ENCODE measurements at places on chromosomes 12 and 14.
A peak's percentile ranks its signal among the peaks of the same experiment; 100 is the strongest.

DNA sequence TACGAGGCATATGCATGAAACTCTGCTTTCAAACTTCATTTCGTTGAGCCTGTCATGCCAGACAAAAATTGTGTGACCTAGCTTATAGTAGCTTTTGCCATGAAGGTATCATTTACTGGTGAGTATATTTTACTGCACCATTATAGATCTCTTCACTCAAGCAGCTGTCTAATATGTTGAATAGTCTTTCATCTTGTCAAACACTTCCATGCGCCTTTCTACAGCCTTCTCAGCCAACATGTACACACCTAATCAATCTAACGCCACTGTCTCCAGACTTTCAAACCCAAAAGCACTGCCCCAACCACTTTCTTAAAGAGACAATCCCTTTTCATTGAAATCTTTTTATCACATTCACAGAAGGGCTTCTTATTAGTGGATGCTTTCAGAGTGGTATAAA lies 757.4 kb downstream of the VRK1 start:
- DNase-seq, result no peak

- no peak for DNase-seq
Measured at GRCh38 chr12:67039995-67040860, 228.9 kb upstream of the CAND1 start.

GRCh38 chr14:94622653-94623421 lies 10.6 kb downstream of the SERPINA3 start:
- DNase-seq, result no peak

GRCh38 chr14:38174711-38175110 lies 33.0 kb upstream of the SSTR1 start:
- DNase-seq, result no peak

- DNase-seq, result no peak
Measured at GRCh38 chr12:57485695-57486094, 2.2 kb upstream of the MARS1 start.

GRCh38 chr12:108642899-108643654 lies 9.4 kb upstream of the SELPLG start:
- no peak for DNase-seq

DNA sequence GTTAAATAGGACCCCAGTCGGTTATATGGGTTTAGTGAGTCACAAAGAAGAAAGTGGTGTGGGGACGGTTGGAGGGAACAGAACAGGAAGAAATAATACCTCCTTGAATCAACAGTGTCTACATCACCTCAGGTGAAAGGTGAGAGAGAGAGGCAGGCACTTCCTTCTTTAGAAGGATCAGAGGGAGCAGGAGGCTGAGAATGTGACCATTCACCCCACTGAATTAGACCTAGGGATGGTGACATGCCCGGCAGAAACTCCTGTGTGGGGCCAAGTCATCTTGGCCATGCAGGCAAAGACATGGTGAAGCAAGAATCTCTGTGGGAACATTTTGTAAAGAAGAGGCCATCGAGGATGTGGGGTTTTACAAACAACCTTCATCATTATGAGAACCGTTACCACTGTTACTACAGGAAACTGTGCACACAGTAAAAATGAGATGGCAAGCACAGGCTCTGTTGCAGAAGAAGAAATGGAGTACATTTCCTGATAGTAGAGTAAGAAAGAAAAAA lies 1196.9 kb downstream of the VRK1 start:
- DNase-seq, result peak; percentile 87

- no peak for DNase-seq
Measured at GRCh38 chr12:52910248-52910883, 5.5 kb upstream of the KRT8 start.

DNA sequence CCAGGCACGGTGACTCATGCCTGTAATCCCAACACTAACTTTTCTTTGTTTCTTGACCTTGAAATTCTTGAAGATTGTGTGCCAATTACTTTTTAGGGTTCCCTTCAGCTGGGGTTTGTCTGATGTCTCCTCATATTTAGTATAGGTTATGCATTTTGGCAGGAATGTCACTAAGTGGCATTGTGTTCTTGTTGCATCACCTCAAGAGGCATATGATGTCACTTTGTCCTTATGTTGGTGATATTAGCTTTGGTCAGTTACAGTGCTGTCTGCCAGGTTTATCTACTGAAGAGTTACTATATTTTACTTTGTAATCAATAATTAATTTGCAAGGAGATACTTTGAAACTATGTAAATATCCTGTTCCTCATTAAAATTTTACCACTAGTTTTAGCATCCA lies 61.0 kb upstream of the BTG1 start:
- DNase-seq, result no peak

GRCh38 chr12:112381406-112381882 lies 787 bp downstream of the HECTD4 start:
- DNase-seq, result peak; percentile 11

GRCh38 chr12:77954206-77954555 lies 123.5 kb downstream of the NAV3 start:
- DNase-seq, result no peak

GRCh38 chr14:96247031-96247430 lies 9.0 kb upstream of the BDKRB1 start:
- no peak for DNase-seq

DNA sequence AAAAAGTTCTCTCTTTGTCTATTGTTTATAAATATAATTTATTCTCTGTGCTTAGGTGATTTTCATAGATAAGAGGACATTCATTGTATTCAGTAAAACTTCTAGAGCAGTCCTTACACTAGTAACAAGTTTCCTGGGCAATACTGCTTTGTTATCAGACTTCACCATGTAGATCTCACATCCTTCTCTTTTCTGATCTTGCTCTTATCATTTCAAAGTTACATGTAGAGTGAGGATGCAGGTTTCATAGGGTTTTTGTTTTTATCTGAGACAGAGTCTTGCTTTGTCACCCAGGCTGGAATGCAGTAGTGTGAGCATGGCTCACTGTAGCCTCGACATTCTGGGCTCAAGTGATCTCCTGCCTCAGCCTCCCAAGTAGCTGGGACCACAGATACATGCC lies 789.5 kb downstream of the DIO2 start:
- DNase-seq, result no peak

DNA sequence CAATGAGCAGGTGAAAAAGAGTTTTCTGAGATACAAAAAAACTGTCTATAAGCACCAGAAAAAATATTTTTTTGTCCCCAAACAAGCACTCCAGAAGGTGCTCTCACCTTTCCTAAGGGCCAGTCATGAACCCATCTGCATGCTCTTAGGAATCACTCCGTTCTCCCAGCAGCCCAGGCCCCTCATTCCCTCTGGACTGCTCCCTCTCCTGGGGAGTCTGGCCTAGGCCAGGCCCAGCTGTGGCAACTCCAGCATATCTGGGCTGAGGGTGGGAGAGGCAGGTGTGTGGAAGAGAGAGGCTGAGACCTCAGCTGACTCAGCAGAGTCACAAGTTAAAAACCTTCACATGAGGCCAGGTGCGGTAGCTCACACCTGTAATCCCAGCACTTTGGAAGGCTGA lies 54.6 kb downstream of the TRAFD1 start:
- DNase-seq, result no peak

GRCh38 chr12:25715102-25715501 lies 162.0 kb upstream of the LMNTD1 start:
- DNase-seq, result no peak

GRCh38 chr14:53304726-53305381 lies 151.7 kb upstream of the DDHD1 start:
- DNase-seq, result no peak

- peak; percentile 6 for DNase-seq
Measured at GRCh38 chr14:24207104-24207551, 1.6 kb downstream of the TSSK4 start.

DNA sequence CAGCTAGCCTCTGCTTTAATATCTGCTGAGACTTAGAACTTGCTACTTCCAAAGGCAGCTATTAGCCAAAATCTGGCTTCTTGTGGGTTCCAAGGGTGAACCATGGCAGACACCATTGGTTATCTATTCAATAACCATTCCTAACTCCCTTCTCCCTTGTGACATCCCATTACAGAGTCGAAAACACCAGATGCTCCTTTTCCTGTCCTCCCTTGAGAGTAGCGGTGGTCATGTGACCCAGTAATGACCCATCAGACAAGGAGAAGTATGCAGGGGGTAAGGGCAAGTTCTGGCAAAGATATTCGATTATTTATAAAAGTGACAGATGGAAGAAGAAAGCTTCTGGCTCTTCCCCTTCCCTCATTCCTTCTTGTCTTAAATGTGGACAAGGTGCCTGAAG lies 20.1 kb downstream of the TGFB3 start:
- no peak for DNase-seq

- no peak for DNase-seq
Measured at GRCh38 chr12:28893365-28893764, 255.7 kb upstream of the FAR2 start.

GRCh38 chr14:20499108-20499507 lies 6.2 kb upstream of the RNASE10 start:
- no peak for DNase-seq

DNA sequence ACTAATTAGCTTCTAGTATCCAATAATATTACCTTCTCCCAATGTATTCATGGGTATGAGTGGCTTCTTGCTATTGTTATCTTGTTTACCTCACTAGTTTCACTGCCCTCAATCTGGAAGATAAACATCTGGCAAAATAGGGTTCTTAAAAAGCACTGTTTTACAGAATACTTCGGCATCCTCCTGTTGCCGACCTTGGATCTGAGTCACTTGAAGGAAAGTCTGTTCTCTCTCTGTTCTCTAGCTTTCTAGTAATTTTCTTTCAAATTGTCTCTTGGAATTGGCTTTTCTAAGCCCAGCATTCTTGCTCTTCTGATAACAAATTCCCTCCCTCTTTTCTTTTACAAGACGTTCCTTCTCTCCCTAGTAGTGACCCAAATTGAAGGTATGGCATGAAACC lies 189.5 kb downstream of the KITLG start:
- DNase-seq, result no peak

- DNase-seq, result no peak
Measured at GRCh38 chr14:36580856-36581831, 1.3 kb downstream of the NKX2-8 start.

DNA sequence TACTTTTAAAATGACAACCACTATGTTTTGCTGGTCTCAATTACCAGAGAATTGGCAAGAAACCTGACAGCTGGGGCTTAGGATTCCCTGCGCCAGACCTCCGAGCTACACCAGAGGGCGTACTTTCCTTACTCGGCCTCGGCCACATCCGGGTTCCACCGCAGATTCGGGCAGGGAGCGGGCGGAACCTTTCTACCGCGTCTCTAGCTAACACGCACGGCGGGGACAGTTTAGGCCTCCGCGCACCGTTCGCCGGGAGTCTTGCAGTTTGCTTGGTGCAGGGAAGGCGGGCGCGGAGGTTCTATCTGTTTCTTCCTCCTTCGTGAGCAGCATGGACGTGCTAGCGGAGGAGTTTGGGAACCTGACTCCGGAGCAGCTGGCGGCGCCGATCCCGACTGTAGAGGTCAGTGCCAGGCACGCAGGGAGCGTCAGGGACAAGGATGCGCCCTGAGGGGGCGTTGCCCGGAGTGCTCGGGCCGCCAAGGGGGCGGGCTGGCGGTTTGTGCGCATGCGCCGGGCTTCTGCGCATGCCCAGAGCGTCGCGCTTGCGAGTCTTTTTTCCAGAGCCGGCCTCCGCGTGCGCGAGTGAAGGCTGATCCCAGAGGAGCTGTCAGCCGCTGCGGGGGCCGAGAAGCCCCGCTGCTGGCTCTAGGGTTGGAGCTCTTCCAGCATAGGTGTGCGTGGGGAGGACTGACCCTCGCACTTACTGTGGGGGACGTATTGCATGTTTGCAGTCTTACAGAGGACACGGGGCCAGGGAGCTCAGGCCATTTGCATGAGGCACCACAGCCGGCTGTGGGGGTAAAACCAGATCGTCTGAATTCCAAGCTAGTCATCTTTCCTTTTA lies at the start of gene POLR3B:
Gene POLR3B, plus strand, starts transcription at position 200 of the 847 bp plus-strand sequence. Its CDS starts 132 bp downstream, at position 332.
- DNase-seq, result peak; percentile 93
